GM13977 (cell line): ENCODE measurements at places on chromosomes 5 and 9.

- no peak for DNase-seq
Measured at GRCh38 chr5:14673443-14673842, 8.9 kb downstream of the OTULIN start.

GRCh38 chr5:122775550-122776542, 966 bp downstream of the SNX2 start:
- DNase-seq: no peak

GRCh38 chr9:114437401-114437893, 49.7 kb upstream of the AKNA start:
- DNase-seq: no peak

DNA sequence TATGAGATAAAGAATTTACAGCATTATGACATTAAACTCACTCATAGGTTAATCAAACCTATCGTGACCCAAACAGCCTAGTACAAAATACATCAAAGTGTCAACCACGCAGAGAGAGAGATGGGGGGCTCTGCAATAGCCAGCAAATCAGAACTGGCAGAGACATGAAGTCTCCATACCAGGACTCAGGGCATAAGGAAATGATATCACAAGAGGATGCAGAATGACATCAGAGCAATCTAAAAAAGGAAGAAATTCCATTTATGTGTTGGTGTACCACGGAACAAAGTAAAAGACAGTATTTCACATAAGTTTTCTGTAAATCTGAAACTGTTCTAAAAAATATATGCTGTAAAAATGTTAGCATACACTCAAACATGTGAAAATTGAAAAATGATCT, 24.6 kb downstream of the BICD2 start:
- DNase-seq: no peak

DNA sequence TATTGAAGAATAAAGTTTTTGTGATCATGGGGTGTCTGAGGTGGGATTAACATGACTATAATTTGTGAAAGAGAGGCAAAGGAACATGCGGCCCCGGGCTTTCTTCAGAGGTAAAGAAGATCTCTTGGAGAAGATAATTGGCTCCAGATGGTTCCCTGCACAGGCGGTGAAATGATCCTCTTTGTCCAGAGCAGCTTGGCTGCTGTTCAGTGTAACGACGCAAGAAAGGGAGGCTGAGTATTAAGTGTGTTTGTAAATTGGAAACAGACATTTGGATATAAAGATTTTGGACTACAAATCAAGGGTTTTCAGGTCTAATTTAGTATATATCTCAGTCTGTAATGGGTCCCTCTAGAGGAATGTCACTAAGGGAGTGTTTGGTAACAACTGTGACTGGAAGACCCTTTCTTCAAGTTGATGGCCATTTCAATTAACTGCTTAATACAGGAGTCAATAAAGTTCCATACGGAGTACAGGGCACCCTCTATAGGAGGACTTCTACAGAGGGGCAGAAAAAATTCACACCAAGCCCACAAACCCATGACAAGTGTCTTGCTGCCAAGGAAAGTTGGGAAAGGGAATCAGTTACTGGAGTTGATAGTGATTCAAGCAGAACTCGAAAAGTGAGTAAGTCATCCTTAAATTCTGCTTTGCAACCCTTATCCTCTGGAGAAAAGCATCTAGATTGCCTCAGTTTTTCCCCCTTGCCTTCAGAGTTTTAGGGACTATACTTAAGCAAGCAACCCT, 4.1 kb downstream of the EQTN start:
- DNase-seq: no peak

GRCh38 chr9:126439402-126439765, 112.8 kb downstream of the MVB12B start:
- DNase-seq: peak; percentile 40

- DNase-seq: no peak
Measured at GRCh38 chr9:13806714-13807113, 507.2 kb downstream of the NFIB start.

DNA sequence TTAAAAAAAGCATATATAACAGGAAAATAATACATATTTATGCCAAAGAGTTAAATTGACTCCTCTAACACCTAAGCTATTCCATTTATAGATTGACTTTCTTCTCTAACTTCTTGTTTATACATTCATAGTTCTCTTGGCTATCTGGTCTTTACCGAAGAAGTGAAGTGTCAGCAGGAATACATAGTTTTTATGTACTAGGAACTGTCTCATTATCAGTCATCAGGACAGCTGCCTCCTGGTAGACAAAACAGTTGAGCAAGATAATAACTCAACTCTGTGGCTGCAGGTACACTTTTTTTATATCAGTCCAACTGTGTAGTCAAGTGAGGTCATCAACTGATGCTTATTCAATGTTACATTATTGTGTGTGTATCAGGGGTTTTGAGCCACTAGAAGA, 1436.0 kb upstream of the NUDT12 start:
- DNase-seq: no peak

- DNase-seq: no peak
Measured at GRCh38 chr9:88692827-88693226, 157.8 kb downstream of the NXNL2 start.

DNA sequence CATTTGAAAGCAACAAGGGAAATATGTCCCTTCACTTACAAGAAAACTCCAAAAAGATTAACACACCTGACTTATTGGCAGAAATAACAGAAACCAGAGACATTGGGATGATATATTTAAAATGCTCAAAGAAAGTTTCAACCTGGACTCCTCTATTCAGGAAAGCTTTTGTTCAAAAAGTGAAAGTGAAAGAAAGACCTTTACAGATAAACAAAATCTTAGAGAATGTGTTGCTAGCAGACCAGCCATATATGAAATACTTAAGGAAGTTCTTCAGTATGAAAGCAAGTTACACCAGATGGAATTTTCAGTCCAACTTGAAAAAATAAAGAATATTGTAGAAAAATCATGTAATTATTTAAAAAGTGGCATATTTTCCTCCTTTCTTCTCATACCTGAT, 1075.1 kb downstream of the NR2F1-AS1 start:
- no peak for DNase-seq

- DNase-seq: no peak
Measured at GRCh38 chr5:138844812-138845513, 30.2 kb downstream of the LRRTM2 start.

GRCh38 chr9:105054491-105054890, 126.5 kb upstream of the ABCA1 start:
- DNase-seq: no peak

GRCh38 chr9:26221290-26221689, 543.0 kb upstream of the TUSC1 start:
- DNase-seq: no peak

DNA sequence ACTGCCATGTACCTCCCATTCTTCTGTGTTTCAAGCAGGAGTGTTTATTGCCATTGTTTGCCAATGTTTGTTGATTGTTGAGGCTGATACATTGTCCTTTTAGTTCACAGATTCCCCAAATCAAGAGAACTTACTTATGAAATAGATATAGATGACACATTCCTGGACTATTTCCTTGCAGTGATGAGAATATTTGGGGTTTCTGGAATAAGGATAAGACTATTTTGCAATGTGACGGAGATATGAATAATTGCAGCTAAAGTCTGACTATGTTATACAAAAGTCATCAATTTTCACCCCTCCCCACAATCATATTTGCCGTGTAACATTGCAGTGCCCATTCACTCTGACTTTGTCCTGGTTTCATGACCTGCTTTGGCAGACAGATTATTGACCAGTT, 460.8 kb downstream of the CDH10 start:
- no peak for DNase-seq

DNA sequence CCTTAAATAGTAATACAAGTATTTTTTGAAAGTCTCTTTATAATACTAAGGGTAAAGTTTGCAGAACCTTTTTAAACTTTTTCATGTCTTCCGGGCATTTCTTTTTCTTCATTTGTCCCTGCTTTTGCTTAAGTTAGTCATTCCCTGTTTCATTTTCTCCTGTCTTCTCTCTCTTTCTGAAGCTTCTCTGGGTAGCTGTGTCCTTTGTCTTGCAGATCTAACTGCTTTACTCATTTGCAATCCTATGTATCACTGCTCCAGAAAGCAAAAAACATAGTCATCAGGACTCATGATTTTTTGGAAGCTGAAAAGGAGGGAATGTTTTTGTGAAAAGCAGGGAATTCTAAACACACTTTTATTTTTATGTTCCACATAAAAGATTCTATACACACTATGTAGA, 301.7 kb downstream of the MRPS30 start:
- no peak for DNase-seq

GRCh38 chr5:76766746-76767145, 50.8 kb downstream of the F2R start:
- no peak for DNase-seq

- DNase-seq: no peak
Measured at GRCh38 chr5:41071975-41072374, 833 bp upstream of the MROH2B start.

- DNase-seq: no peak
Measured at GRCh38 chr5:34899066-34899465, 16.2 kb downstream of the RAD1 start.

- DNase-seq: no peak
Measured at GRCh38 chr5:94932259-94932658, 313.8 kb downstream of the SLF1 start.

DNA sequence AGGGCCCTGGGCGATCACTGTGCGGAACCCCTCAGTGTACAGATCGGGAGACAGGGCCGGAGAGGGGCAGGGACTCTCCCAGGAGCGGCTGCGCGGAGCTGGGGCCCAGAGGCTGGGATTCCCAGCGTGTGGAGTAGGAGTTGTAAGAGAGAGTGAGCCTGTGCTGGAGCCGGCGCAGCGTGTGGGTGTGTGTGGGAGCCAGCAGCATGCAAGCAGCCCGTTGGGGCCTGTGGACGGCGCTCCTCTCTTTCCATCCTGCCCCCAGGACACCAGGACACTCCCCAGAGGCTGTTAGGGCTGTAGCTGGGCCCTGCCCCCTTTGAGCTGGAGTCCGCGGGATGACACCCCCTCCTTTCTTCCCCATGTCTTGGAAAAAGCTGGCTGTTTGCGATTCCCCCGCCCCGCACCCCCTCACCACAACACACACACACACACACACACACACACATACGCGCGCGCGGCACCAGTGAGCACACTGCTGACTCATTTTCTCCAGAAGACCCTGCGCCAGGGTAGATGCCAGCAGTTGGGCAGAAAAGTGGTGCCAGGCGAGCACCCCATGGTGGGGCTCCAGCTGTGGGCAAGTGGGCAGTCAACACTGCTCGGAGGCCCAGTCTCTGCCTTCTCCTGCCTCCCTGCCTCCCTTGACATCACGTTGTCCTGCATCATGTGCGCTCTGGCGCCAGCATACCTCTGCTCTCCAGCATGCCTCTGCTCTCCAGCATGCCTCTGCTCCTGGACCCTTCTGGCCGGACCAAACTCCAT, 1.5 kb downstream of the COL27A1 start:
- no peak for DNase-seq

- DNase-seq: no peak
Measured at GRCh38 chr5:38806775-38807258, 39.0 kb upstream of the OSMR start.

GRCh38 chr9:115730845-115731244, 422.7 kb upstream of the PAPPA start:
- no peak for DNase-seq

DNA sequence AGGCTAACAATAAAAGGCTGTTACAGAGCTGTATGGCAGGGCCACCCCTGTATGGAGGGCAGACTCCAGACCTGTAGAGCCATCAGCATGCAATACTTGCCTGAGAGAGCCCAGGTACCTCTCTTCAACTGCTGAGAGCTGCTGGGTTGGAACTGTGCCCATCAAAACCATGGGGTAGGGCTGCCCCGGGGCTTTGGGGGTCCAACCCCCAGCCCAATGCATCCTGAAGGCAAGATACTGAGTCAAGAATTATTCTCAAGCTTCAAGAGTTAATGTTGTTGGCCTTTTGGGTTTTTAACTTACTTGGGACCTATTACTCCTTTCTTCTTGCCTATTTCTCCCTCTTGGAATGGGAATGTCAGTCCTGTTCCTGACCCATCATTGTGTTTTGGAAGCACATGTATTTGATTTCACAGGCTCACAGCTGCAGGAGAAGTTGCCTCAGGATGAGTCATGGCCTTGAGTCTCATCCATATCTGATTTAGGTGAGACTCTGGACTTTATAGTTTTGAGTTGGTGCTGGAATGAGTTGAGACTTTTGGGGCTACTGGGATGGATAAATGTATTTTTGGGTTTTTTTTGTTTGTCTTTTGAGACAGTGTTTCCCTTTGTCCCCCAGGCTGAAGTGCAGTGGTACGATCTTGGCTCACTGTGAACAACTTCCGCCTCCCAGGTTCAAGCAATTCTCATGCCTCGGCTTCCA, 21.0 kb upstream of the CDK7 start:
- DNase-seq: no peak

DNA sequence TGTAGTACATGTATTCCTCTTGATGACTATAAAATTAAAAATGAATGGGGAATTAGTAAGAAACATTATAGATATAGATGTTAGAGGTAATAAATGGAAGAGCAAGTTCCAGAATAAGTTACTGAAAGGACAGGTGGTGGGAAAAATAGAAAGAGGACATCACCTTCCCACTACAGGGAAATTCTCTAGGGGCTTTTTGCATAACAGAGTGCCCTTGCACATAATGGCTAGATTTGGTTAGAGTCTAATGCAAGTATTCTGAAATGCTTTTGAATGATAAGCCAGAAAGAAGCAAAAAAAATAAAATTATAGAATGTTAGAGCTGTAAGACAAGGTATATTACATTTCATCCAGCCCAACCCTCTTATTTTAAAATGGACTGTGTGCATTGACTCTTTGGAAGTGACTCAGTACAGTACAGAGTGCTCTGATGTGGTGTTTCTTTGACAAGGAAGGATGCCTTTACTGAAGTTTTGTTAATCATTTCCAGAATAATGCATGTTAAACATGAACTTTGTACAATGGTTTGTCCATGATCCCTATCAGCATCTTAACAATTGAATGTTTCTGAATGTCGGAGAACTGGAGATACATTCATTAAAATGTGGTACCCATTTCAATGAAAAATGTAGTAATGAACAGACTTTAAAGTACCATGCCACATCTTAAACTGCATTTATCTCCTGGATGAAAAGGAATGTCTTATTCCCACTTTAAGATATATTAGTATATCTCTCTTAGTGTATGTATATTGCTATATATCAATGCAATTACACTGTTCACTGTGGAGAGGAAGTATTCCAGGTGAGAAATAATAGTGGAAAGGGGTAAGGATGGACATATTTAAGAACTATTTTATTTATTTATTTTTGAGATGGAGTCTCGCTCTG, 391.1 kb downstream of the ADGRV1 start:
- DNase-seq: no peak

GRCh38 chr5:146515473-146516150, 378 bp downstream of the GPR151 start:
- no peak for DNase-seq

- no peak for DNase-seq
Measured at GRCh38 chr5:139092741-139093343, 105.3 kb downstream of the SIL1 start.

DNA sequence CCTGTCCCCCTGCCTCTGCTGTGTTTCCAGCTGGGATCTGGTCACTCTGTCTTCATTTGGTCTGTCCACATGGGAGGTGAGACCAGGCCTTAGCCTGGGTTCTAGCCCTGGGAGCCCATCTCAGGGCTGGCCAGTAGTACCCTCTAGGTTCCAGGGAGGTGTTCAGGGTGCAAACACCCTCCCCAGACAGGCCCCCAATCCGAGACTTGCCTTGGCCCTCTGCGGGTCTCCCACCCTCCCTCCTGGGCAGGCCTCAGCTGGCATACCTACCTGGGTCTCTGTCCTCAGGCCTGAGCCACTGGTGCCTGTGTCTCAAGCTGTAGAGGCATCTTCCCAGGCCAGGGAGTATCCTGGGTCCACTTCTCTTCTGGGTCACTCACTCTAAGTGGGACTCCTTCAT, 925 bp upstream of the SAPCD2 start:
- DNase-seq: no peak
